ENCODE measurements at places on chromosomes 6 and 20. TPM values are rescaled to one million over a fixed set of nuclear protein-coding genes. Genes with fewer than 3 reads are reported as not detected.

DNA sequence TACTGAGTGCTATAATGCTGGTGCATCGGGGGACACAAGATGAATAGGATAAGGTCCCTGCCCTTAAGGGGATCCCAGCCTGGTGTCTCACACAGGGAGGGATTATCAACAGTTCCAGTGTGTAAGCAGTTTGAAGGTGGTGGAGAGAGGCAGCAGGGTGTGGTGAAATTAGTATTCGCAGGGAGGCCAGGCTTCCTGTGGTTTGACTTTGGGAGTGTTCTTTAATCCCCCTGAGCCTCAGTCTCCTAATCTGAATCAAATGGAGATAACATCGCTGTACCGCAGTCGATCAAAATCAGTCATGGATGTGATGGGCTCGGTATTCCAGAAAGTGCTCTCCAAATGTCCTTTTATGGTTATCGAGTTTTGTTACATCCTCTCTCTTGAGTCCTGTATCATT, 288.1 kb upstream of the SUPT3H start:
- DNase-seq, result no peak

DNA sequence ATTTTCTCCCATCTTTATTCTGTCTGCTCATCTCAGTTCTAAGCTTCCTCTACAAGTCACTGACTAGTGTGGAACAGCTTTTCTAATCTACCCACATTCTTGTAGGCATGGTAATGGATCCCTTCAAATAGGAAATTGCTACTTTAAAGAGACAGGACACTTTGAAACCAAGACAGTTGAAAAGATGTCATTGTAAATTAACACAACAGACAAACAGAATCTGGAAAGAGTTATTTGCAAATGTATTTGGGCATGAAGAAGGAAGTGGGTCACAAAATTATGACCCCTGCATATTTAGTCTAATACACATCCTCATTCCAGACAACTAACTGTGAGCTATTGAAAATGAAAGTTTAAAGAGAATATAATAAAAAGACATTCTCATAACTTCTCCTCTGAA, 298.2 kb upstream of the MARCKS start:
- no peak for DNase-seq

DNA sequence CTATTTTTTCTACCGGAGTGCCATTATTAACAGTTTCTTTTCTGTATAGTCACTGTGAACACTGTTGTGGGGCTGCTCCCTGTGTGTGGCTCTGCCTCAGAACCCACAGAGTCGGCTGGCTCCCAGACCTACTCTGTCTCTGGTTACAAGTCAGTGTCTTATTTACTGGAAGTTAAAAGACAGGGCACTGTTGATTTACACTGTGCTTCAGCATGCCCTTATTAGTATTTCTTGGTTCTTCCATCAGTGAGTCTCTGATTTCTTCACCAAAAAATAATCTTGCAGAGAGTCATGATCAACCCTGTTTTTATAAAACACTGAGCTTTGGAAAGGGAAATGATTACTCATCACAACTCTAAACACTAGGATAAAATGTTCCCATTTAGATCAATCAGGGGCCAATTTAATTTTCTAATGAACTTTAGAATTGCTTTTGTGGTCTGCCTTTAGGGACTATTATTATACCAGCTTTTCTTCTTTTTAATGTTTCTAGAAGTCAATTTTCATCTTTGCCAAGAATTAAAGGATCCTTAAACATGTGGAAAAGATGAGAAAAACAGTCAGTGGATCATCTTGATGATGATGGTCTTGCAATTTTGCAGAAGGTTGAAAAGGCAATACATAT, 92.6 kb downstream of the UTRN start:
- no peak for DNase-seq

DNA sequence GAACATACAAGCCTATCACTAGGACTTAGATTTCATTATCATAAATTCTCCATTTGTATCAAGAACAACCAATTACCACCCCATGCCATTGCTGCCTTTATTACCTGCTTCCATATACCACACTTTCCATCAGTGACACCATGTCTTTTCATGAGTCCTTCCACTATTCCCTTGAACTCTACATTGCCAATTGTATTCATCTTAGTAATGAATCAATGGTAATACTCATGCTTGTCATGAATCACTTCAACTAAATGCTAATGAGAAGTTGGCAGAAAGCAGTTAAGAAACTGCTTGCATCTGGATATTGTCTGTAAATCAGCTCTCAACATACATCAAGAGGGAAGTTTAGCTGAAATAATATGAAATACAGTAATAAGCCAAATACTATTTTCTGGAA, 61.2 kb upstream of the RNF217 start:
- DNase-seq, result no peak

GRCh38 chr6:106128981-106129781, 43.0 kb downstream of the PRDM1 start:
- no peak for DNase-seq

The DPM1 gene
- total RNA-seq, result 26.1 TPM

The RPN2 gene
- total RNA-seq, result 86.0 TPM

The PDE10A gene
- 37.8 TPM for total RNA-seq

The MCHR2 gene
- 10.7 TPM for total RNA-seq

Measured in dorsolateral prefrontal cortex (tissue), 122 donors.